Activated B cell treated with CpG ODN at 0.5 μM for 24 hours (primary cell): ENCODE measurements at places on chromosomes 2 and 18. TPM values are rescaled to one million over a fixed set of nuclear protein-coding genes. Genes with fewer than 3 reads are reported as not detected.
A peak's percentile ranks its signal among the peaks of the same experiment; 100 is the strongest.

DNA sequence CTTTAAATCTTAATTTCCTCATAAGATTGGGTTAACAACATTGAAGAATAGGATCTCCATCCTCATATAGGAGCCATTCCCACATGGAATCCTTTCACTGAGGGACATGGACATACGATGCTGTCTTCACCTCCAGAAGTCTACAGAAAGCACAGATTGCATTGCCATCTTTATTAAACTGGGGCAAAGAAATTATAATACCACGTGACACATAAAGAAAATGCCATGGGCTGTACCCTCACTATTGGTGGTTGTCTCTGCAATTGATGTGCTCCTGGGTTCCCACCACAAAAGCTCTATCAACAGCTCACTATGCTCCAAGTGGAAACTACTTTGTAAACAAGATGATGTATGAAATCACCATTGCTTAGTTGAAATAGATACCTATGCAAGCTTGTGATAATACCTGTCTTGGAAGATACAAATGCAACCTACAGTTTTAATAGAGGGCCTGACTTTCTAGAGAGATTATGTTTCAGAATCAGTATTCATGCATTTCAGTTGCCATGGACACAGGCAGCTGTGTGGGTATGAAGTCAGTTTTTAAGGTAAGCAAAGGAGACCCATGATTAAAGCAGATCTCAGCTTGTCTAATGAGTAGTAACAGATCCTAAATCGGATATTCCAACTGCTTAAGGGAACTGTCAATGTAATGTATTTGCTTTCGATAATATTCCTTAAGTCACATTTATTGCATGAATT is 337.0 kb downstream of the RAD51AP2 start:
- H3K27me3 ChIP-seq = no peaks in the 10 kb centered on the region
- H3K4me3 ChIP-seq = no peak overlapping the region
- H3K36me3 ChIP-seq = no peaks in the 10 kb centered on the region
- peaks cover 27% of the 10 kb centered on the region for H3K4me1 ChIP-seq

- peaks cover 44% of the 10 kb centered on the region for H3K4me1 ChIP-seq
- no peaks in the 10 kb centered on the region for H3K27me3 ChIP-seq
- no peaks in the 10 kb centered on the region for H3K36me3 ChIP-seq
- H3K4me3 ChIP-seq = no peak overlapping the region
- no peak overlapping the region for H3K27ac ChIP-seq
Measured at GRCh38 chr18:35407871-35408481, 30.8 kb upstream of the ZNF396 start.

DNA sequence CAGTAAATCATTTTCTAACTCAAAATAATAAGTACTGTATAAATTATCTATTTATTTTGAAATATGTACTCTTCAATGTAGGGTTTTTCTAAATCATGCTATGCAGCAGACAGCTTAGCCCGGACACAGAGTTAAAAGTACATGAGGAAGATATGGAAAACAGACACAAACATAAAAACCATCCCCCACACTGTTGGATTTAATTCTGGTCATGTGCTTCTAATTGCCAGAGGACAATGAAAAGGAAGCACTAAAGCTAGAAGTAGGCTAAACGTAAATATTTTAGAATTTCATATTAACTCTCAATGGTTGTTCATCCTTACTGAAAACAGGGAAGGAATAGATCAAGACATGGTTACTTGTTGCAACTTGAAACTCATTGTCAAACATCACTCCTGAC is 420.7 kb downstream of the ERBB4 start:
- H3K27ac ChIP-seq = no peak overlapping the region
- no peaks in the 10 kb centered on the region for H3K4me1 ChIP-seq
- H3K27me3 ChIP-seq = no peaks in the 10 kb centered on the region
- H3K4me3 ChIP-seq = no peak overlapping the region
- no peak for DNase-seq
- no peaks in the 10 kb centered on the region for H3K36me3 ChIP-seq

DNA sequence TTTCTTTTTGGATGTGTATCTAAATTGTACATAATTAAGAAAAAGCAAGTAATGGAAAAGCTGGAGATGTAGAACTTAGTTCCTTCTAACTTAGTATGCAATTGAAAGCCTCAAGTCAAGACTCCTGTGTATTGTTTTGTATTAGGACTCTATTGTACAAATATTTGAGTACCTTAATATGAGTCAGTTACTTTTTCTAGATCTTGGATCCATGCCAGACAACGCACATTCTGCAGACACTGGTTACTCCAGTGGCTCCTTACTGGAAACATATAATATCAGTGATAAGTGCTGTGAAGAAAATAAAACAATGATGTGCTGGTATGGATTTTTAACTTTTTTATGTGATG is 1.5 kb downstream of the SLC39A10 start:
- peak overlapping the region; percentile 98 for H3K4me3 ChIP-seq
- peak overlapping the region; percentile 99 for H3K27ac ChIP-seq
- no peaks in the 10 kb centered on the region for H3K27me3 ChIP-seq

DNA sequence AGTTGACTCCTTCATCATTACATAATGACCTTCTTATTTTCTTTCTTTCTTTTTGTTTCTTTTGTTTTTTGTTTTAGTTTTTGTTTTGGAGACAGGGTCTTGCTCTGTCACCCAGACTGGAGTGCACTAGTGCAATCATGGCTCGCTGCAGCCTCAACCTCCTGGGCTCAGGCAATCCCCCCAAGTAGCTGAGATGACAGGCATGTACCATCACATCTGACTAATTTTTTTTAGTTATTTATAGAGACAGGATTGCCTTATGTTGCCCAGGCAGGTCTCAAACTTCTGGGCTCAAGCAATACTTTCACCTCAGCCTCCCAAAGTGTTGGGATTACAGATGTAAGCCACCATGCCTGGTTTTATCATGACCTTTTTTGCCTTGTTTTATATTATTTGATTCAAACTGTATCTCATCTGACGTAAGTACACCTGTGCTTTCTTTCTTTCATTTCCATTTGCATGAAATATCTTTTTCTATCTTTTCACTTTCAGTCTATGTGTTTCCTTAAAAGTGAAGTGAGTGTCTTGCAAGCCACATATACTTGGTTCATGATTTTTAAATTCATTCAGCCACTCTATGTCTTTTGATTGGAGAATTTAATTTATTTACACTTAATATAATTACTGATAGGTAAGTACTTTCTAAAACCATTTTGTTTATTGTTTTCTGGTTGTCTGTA is 39.1 kb downstream of the SP100 start:
- peak overlapping the region; percentile 87 for H3K27ac ChIP-seq
- H3K27me3 ChIP-seq = no peaks in the 10 kb centered on the region
- no peak for DNase-seq
- peaks cover 99% of the 10 kb centered on the region for H3K36me3 ChIP-seq
- H3K4me3 ChIP-seq = peak overlapping the region; percentile 26

- no peak overlapping the region for H3K27ac ChIP-seq
- no peaks in the 10 kb centered on the region for H3K36me3 ChIP-seq
- DNase-seq = no peak
Measured at GRCh38 chr2:65813631-65814173, 381.3 kb upstream of the SPRED2 start.

GRCh38 chr18:5840547-5840946 is 54.8 kb downstream of the TMEM200C start:
- H3K4me1 ChIP-seq = no peaks in the 10 kb centered on the region
- H3K27ac ChIP-seq = no peak overlapping the region
- no peaks in the 10 kb centered on the region for H3K27me3 ChIP-seq
- H3K36me3 ChIP-seq = no peaks in the 10 kb centered on the region
- no peak for DNase-seq

DNA sequence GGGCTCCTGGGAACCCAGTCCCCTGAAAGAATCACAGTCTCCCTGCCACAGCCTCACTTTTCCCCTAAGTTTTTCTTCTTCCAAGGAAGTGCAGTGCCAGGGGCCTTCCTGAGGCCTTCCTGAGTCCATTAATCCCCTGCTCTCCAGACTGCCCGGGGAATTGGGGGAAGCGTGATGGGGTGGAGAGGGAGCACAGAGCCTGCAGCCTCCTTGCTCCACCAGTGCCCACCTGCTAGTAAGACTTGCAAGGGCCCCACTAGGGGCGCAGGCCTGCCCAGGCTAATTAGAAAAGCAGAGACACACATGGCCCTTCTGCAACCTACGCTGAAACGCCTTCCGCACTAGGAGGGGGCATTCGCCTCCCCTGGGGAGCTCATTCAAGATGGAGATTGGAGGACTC is 110.6 kb downstream of the MRO start:
- H3K27me3 ChIP-seq = peaks cover 3% of the 10 kb centered on the region
- no peak for DNase-seq
- no peaks in the 10 kb centered on the region for H3K4me1 ChIP-seq

DNA sequence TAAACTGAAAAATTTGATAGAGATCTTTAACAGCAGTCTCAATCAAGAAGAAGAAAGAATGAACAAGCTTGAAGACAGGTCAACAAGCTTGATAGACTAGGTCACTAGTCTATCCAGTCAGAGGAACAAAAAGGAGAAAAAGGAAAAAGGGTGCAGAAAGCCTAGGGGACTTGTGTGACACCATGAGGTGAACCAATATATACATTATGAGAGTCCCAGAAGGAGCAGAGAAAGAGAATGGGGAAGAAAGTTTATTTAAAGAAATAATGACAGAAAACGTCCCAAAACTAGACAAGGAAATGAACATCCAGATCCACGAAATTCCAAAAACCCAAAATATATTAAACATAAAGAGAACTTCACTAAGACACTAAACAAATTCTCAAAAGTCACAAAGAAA is 84.5 kb downstream of the VAPA start:
- no peaks in the 10 kb centered on the region for H3K4me1 ChIP-seq
- H3K27me3 ChIP-seq = peaks cover 7% of the 10 kb centered on the region
- H3K27ac ChIP-seq = no peak overlapping the region
- no peak overlapping the region for H3K4me3 ChIP-seq

- DNase-seq = no peak
- H3K4me3 ChIP-seq = no peak overlapping the region
- H3K27me3 ChIP-seq = no peaks in the 10 kb centered on the region
- no peaks in the 10 kb centered on the region for H3K4me1 ChIP-seq
Measured at GRCh38 chr2:19046986-19047780, 311.2 kb downstream of the OSR1 start.

DNA sequence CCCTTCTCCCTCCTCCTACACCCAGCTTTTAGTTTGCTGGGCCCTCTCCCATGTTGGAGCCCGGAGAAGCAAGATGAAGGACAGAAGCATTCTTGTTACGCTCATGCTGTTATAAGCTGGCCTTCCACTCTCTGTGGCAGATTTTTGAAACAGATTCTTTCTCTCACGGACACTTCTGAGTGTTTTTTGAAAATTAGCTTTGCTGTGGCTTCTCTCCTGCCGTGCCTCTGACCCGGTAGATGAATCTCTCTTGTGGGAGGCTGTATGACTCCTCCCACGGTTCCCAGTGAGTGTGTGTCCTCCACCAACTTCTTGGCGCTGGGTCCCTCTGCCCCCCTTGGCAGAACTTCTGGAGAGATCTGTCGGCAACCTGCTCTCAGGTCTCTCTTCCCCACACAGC is 269.3 kb upstream of the MYT1L start:
- no peak overlapping the region for H3K27ac ChIP-seq
- no peaks in the 10 kb centered on the region for H3K27me3 ChIP-seq
- no peak overlapping the region for H3K4me3 ChIP-seq
- no peaks in the 10 kb centered on the region for H3K36me3 ChIP-seq

DNA sequence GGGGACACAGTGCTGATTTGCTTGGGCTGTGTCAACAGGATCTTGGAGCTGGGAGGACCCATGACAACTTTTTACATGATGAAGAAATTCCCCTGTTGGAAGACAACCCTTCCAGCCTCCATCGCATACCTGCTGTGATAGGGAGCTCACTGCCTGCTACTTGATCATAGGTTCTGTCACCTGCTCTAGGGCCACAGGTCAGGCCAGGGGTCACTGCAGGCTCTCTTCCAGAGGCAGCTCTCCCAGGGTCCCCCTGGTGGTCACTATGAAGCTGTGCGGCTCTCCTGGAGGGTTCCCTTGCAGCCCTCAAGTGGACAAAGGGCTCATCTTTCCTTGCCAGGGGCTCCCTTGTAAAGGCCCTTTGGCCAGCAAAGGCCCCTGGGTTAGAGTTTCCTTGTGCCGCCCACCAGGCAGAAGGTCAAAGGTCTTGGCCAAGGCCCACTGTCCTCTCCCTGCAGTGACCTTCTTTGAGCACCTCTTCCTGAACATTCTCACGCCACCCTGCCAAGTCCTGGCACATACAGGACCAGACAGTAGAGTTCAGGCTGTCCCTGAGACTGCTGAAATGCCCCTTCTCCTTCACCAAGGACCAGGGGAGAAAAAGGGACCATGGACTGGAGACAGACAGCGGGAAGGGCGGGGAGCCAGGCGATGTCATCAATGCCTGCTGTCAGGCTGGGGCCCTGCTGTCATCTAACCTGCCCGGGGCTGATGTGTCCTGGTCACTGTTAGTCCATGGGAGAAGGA is 345.1 kb downstream of the DYSF start:
- H3K27me3 ChIP-seq = peaks cover 6% of the 10 kb centered on the region
- no peaks in the 10 kb centered on the region for H3K36me3 ChIP-seq
- no peak overlapping the region for H3K4me3 ChIP-seq
- no peak overlapping the region for H3K27ac ChIP-seq
- no peak for DNase-seq

DNA sequence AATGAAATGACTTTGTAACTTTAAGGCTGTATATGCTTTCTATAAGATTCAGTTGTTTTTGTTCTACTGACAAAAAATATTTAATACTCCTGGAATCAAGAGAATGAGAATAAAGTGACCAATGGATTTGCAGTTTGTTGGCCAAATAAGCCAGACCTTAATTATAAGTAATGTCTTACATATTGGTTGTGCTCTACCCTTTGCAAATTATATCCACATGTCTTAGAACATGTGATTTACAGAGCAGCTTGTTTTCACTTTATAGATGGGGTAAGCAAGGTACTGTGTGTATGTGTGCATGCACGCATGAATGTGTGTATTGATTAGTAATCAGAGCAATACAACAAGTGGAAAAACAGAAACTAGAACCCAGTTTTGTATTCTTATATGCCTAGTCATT is 59.1 kb downstream of the RMDN2 start:
- no peak overlapping the region for H3K27ac ChIP-seq
- no peaks in the 10 kb centered on the region for H3K27me3 ChIP-seq
- peaks cover 7% of the 10 kb centered on the region for H3K4me1 ChIP-seq

DNA sequence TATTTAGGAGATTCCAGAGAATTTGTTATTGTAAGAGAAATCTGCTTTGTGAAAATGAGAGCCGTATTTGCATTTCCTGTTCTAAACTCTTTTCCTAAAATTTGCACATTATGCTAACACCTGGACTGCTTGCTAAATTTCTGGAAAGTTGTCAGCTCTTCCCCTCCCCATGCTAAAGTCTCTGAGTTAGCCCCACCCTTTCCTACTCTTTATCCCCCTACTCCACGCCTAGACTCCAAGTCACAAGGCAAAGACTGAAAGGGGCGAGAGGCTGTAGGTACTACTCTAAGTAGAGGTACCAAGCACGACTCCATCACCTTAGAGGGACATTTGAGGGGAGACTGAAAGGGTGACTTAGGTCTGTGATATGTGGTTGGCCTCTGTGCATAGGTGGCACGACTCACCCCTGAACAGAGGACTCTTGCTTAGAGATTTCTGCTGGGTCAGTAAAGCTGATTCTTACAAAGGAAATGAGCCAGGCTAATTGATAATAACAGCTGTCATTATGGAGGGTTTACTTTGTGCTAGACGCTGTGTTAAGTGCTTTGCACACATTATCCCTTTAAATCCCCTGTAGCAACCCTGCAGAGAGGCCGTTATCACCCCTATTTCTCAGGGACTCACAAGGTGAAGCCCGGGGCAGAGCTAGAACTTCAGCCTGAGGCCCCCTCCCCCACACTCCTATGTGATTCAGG is 373.5 kb downstream of the EN1 start:
- no peak for DNase-seq
- H3K4me1 ChIP-seq = no peaks in the 10 kb centered on the region
- H3K27me3 ChIP-seq = no peaks in the 10 kb centered on the region
- no peak overlapping the region for H3K27ac ChIP-seq
- H3K36me3 ChIP-seq = no peaks in the 10 kb centered on the region

ASB18 gene
- not detected in 2 replicates for total RNA-seq

ARHGAP28 gene
- not detected in 2 replicates for total RNA-seq

DSC3 gene
- not detected in 2 replicates for total RNA-seq

NTSR2 gene
- total RNA-seq = not detected in 2 replicates

GBX2 gene
- total RNA-seq = not detected in 2 replicates

CLHC1 gene
- total RNA-seq = 7.1 and 10.5 TPM in 2 replicates
